Small intestine (tissue), 16 donors: ENCODE measurements at places on chromosomes 13 and 19.

- no peak for DNase-seq
Measured at GRCh38 chr19:14821937-14822336, 13.0 kb downstream of the OR7A5 start.

DNA sequence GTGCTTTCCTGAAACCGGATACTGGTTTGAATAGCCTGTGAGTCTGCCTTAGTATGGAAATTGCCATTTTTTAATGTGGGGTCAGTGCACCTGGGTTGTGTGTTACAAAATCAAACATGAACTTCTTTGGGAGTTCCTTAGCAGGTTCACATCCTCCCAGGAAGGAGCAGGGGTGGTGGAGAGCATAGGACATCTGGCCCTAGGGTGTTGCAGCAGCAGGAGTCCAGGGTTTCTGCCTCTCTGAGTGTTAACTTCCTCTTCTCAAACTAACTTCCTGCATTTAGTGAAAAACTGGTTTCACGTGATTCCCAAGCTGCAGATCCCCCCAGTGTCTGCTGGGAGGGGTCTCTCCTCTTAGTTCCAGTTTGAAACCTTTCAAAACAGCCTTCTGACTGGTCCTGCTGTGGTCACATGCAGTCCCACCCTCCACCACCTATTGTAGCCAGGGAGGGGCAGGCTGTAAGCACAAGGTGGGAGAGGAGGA lies 7.2 kb downstream of the RNASEH2B start:
- DNase-seq, result no peak

- DNase-seq, result peak; percentile 44
Measured at GRCh38 chr19:46489445-46490272, 6.0 kb downstream of the PNMA8B start.

GRCh38 chr13:40272776-40273139 lies 393.7 kb downstream of the FOXO1 start:
- DNase-seq, result no peak

DNA sequence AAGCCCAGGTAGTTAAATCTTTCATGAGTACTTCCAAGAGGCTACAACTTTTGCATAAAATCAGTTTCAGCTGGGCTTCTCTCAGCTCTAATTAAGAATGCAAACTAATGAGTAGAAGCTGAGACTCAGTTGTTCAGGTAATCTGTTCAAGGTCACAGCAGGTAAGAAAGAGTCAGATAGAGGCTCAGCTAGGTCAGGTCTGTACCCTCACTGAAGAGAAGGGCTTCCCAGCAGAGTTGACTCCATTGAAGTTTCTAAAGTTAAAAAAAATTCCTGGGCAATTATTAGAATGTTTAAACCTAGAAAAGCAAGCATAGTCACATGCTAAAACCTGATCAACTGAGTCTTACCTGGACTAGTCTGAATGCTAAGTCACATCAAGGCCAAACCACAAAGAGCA lies 42.1 kb downstream of the ESD start:
- no peak for DNase-seq

DNA sequence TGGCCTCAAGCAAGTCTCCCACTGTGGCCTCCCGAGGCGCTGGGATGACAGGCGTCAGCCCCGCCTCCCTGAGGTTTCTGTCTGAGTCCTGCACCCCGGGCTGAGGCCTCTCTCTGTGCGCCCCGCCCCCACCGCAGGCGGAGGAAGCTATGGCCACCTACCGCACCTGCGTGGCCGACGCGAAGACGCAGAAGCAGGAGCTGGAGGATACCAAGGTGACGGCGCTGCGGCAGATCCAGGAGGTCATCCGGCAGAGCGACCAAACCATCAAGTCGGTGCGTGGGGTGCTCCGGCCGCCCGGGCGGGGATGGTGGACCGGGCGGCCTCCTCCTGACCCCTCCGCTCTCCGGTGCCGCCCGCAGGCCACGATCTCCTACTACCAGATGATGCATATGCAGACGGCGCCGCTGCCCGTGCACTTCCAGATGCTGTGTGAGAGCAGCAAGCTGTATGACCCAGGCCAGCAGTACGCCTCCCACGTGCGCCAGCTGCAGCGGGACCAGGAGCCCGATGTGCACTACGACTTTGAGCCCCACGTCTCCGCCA lies 12.7 kb downstream of the ARHGAP45 start:
- no peak for DNase-seq

DNA sequence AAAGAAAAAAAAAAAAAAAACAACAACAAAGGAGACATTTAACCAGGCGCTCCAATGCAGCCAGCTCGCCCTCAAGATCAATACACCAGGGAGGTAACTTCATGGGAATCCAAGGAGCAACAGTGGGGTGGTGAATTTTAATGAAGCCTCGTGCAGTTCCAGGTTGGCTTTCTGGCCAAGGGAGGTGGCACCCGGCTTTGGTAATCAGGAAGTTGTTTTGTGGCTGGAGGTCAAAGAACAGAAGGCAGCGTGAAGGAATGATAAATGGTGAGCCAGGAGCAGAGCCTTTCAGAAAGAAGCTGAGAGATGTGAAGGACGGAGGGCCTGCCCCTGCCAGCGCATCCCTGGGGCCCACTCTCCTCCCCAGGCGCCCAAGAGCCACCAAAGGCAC lies 188.2 kb upstream of the TSC22D1 start:
- peak; percentile 95 for DNase-seq

DNA sequence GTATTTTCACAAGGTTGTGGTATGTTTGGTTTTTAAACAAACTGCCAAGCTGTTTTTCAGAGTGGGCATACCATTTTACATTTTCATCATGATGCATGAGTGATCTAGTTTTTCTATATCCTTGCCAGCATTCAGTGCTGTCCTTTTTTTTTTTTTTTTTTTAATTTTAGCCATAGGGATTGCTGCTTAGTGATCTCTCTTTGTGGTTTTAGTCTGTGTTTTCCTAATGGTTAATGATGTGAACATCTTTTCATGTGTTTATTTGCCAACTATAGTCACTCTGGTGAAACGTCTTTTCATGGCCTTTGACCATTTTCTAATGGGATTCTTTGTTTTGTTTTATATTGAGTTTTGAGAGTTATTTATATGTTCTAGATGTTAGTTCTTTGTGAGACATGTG lies 59.7 kb downstream of the SHISA2 start:
- no peak for DNase-seq

GRCh38 chr13:33123066-33123859 lies 107.0 kb downstream of the KL start:
- DNase-seq, result no peak

DNA sequence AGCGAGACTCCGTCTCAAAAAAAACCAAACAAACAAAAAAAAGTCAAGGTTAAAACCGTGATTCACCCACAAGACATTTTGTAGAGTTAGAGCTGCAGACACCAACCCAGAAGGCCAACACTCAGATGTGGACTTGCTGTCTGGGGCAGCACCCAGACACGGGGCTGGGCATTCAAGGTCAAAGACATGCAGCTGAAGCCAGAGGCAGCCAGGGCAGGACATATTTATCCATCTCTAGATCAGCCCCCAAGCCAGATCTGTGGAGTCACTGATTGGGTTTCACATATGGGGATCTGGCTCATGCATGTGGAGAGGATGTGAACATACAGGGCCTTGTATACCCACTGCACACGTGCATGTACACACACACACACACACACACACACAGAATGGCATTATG lies 3.6 kb downstream of the KLK15 start:
- DNase-seq, result no peak

GRCh38 chr13:111865046-111865445 lies 201.9 kb upstream of the SOX1 start:
- no peak for DNase-seq

GRCh38 chr19:5798244-5798643 lies 6.6 kb upstream of the NRTN start:
- DNase-seq, result no peak

DNA sequence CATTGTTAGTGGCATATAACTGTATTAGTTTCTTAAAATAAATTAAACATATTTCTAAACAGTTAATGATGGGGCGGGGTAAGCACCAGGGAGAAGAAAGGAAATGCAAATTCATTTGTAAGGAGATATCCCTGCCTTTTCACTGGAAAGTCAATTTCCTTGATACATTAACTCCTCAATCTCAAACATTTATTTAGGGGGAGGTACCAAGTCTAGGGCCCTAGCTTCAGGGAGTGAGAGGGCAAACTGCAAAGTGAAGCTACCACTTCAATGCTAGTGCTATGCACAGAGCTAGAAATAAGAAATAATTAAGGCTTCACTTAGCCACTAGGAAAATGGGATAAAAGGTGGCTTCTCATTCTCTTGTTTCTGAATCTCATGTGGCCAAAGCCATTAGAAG lies 115.3 kb upstream of the FNDC3A start:
- DNase-seq, result peak; percentile 40

DNA sequence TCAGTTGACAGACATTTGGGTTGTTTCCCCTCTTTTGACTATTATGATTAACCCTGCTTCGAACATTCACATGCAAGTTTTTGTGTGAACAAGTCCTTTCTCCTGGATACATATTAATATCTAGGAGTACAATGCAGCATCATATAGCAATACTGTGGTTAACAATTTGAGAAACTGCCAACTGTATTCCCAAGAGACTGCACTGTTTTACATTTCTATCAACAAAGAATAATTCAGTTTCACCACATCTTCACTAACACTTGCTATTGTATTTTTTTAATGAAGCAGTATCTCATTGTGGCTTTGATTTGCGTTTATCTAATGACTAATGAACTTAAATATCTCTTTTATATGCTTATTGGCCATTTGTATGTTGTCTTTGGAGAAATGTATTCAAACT lies 184.6 kb upstream of the NBEA start:
- no peak for DNase-seq

DNA sequence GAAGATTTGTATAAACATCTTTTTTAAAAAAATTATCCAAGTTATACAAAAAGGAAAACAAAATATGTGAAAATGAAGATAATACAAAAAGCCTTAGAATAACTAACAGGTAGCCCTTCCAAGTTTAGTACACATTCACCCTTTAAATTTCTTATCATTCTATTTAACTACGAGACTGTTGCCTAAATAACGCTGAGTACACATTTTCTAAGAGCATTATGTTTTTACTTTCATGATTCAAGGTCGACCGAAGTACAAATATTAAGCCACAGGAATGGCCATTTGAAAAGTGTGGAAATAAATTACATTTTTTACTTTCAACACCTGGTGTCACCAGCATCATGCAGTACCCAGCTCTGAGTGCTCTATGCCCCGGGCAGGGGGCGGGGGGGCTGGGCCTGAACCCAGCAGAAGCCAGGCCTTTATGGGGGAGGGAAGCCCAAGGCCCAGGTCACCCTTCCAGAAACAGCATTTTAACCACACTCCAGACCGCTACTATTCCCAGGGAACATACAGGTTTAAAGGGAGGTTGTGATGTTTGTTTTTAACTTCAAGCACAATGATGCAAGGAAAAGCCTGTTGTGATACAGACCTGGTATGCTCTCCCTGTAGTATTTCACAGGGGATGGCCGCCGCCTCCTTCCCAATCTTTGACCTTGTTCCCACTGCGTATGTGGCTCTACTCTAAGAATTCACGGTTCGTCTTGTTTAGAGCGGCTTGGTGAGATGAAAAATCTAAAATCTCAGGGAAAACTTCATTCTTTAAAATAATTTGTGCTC lies 24.0 kb downstream of the GGACT start:
- no peak for DNase-seq

DNA sequence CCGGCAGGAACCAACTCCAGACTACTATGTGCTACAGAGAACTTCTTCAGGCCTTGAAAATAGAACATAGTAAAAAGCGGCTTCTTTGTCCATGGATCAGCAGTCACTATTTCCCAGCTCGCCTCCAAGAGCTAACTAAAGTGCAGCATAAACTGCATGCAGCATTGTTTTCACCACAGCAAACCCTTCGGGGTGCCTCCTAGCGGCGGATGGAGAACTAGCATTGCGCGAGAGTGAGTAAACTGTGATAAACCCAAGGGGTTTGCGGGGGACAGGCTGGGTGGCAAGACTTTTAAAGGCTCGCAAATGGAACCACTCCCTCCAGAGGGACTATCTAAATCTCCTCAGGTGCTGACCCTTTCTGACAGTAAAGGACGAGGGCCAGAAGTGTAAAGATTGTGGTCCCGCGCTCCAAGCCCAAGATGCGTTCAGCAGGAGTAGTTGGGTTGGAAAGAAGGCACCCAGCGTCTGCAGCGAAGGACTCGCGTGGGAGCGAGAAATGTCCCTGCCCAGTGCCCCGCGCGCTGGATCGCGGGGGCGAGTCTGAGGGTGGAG lies 21.5 kb upstream of the SGCG start:
- DNase-seq, result peak; percentile 9

GRCh38 chr13:80070024-80070703 lies 270.8 kb downstream of the SPRY2 start:
- peak; percentile 39 for DNase-seq

- no peak for DNase-seq
Measured at GRCh38 chr13:91894316-91894715, 495.9 kb downstream of the GPC5 start.

DNA sequence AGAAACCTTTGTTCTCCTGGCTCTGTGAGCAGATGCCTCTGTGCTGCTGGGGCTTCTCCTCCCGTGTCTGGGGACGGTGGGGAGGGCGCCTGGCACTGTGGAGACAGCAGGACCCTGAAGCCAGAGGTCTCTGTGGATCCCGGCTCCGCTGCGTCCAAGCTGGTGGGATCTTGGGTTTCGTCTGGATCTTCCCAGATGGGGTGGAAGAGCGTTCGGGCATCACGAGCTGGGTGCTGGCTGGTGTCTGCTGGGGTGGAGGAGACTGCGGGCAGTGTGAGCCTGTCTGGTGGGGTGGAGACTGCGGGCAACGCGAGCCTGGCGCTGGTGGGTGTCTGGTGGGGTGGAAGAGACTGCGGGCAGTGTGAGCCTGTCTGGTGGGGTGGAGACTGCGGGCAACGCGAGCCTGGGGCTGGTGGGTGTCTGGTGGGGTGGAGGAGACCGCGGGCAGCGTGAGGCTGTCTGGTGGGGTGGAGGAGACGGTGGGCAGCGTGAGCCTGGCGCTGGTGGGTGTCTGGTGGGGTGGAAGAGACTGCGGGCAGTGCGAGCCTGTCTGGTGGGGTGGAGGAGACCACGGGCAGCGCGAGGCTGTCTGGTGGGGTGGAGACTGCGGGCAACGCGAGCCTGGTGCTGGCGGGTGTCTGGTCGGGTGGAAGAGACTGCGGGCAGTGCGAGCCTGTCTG lies 5.6 kb downstream of the TEX29 start:
- DNase-seq, result no peak

DNA sequence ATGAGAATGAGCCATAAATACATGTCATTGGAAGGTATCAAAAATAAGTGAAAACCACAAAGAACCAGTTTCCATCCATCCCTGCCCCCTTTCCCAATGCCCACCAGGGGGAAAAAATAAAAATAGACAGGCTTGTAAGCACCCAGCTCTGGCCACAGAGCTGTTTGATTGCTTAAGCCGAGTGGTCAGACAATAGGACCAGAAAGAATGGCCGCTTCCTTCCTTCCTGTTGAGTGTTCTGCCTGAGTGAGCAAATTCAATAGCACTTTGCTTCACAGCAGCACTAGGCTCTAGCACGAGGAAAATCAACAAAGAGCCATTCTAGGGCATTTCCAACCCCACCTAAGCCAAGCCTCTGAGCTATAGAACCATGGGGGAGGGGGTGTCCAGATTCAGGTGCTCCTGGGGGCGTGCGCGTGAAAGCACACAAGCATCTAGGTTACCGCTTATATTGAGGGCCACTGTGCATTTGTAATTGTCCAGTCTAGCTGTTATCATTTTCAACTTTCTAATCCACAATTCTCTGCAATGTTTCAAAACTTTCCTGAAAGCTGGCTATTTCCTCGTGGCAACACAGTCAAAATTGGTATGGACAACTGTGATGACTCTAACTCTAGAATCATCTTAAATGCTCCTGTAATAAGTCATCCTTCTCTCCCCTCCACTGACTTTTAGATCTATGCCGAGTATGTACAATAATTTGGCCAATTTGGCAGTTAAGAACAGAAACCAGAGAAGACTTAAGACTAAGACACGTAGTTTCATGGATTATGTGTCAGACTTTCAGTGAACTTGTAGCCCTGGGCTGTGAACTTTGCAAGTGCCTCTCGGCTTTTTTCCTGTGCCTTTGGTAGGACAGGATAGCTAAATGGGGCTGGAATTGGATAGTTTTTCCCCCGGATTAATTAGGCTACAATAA lies 64.3 kb downstream of the SPRY2 start:
- no peak for DNase-seq
